SJSA1 (cell line): ENCODE measurements at places on chromosomes 11 and 22.

- no peak overlapping the region for H3K27ac ChIP-seq
- no peak for DNase-seq
- no peak overlapping the region for H3K4me3 ChIP-seq
- peaks cover 10% of the 10 kb centered on the region for H3K4me1 ChIP-seq
These were observed 174.6 kb downstream of the CTTN start for GRCh38 chr11:70572974-70573260.

GRCh38 chr11:121429556-121429955, 22.6 kb upstream of the SORL1 start:
- no peak for DNase-seq
- H3K27me3 ChIP-seq: no peaks in the 10 kb centered on the region
- H3K36me3 ChIP-seq: no peaks in the 10 kb centered on the region
- H3K27ac ChIP-seq: no peak overlapping the region

- no peaks in the 10 kb centered on the region for H3K36me3 ChIP-seq
- no peak overlapping the region for H3K4me3 ChIP-seq
- DNase-seq: no peak
- no peak overlapping the region for H3K27ac ChIP-seq
- H3K4me1 ChIP-seq: no peaks in the 10 kb centered on the region
These were observed 3.4 kb downstream of the CCDC89 start for GRCh38 chr11:85682330-85683305.

DNA sequence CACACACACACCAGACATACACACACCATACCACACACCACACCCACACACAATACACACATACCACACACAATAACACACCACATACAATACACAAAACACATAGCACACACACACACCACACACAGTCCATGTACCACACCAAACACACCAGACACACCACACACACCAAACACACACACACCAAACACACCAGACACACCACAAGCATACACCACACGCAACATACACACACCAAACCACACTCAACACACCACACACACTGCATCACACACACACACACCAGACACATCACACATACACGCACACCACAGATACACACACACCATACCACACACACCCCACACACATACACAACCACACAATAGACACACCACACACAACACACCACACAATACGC, 54.8 kb downstream of the IGSF9B start:
- H3K36me3 ChIP-seq: no peaks in the 10 kb centered on the region
- no peaks in the 10 kb centered on the region for H3K4me1 ChIP-seq
- H3K27me3 ChIP-seq: no peaks in the 10 kb centered on the region
- H3K4me3 ChIP-seq: no peak overlapping the region
- no peak overlapping the region for H3K27ac ChIP-seq

- H3K36me3 ChIP-seq: no peaks in the 10 kb centered on the region
- H3K4me1 ChIP-seq: peaks cover 7% of the 10 kb centered on the region; the same call in 1 of the 2 replicates
- H3K27me3 ChIP-seq: peaks cover 37% of the 10 kb centered on the region
- H3K27ac ChIP-seq: no peak within 1 kb of the TSS
These were observed at the start of gene PGR for GRCh38 chr11:101129203-101129943. Gene PGR, minus strand, starts transcription at chr11:101129813. Its CDS starts 743 bp downstream, at chr11:101129070.

DNA sequence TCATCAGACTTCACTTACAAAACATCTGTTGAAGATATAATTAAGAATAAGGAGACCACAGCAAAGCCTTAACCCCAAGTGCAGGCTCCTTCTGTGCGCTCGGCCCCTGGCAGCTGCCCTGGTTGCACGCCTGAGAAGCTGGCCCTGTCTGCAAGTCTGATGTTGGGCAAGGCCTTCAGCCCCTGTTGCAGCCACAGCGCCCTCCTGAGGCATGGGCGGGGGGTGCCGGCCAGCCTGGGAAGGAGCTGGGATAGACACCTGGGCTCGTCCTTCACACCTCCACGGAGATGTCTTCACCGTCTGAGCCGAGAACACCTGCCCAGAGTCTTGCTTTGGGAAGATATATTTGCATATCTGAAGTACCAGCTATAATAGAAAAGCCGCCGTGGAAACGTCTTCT, 104.1 kb downstream of the MPPED1 start:
- H3K4me3 ChIP-seq: no peak overlapping the region
- no peaks in the 10 kb centered on the region for H3K4me1 ChIP-seq
- no peaks in the 10 kb centered on the region for H3K27me3 ChIP-seq
- no peak overlapping the region for H3K27ac ChIP-seq
- no peaks in the 10 kb centered on the region for H3K36me3 ChIP-seq

DNA sequence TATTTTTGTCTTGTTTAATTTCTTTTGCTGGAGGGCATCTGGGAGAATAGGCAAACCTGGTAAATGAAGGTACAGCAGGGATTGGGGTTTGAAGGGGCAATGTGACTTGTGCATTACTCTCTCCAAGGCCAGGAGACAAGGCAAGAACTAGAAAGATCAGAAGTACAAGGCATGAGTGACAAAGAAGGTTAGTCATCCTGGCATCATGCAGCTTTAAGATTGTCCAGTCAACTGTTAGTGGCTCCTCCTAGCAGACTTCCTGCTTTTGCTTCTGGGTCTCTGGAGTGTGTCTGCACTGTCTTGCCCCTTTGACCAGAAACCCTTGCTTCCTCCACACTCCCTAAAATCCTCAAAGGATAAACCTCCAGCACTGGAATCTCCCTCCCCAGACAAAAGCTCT, 27.2 kb upstream of the GLYATL1 start:
- no peak overlapping the region for H3K4me3 ChIP-seq
- DNase-seq: no peak

GRCh38 chr11:61082931-61083531, 19.3 kb upstream of the CD5 start:
- no peak overlapping the region for H3K4me3 ChIP-seq
- H3K36me3 ChIP-seq: no peaks in the 10 kb centered on the region

GRCh38 chr11:3853899-3854659, 1.4 kb upstream of the STIM1 start:
- no peak overlapping the region; the same call in 1 of the 2 replicates for H3K4me3 ChIP-seq
- no peaks in the 10 kb centered on the region for H3K27me3 ChIP-seq
- H3K27ac ChIP-seq: 0 out of 2 replicates have a peak overlapping the region, but pooled peaks have one; percentile 14
- DNase-seq: no peak
- H3K4me1 ChIP-seq: peaks cover 35% of the 10 kb centered on the region
